ENCODE measurements at places on chromosomes 7 and 10. TPM values are rescaled to one million over a fixed set of nuclear protein-coding genes. Genes with fewer than 3 reads are reported as not detected.
A peak's percentile ranks its signal among the peaks of the same experiment; 100 is the strongest.

DNA sequence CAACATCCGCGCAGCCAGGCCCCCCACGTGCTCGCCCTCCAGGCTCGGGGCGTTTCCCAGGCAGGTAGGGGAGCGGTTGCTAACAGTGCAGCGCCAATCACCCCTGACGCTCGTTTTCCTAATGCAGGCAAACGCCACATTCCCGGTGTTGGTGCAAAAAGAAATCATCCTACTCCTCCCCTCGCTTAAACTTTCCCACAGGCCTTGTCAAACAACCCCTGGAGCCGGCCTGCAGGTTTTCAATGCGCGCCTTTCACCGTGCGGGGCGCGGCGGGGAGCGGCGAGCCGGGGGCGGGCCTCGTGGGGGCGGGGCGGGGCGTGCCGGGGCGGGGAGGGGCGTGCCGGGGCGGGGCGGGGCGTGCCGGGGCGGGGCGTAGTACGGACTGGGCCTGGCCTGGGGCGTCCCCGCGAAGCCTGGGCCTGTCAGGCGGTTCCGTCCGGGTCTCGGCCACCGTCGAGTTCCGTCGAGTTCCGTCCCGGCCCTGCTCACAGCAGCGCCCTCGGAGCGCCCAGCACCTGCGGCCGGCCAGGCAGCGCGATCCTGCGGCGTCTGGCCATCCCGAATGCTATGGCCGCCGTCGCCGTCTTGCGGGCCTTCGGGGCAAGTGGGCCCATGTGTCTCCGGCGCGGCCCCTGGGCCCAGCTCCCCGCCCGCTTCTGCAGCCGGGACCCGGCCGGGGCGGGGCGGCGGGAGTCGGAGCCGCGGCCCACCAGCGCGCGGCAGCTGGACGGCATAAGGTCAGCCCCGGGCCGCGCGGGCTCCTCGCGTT lies at the start of gene ECHDC3:
Gene ECHDC3 (plus strand): TSS at position 374 of the 770 bp plus-strand sequence. CDS start 195 bp downstream, at position 569.
- DNase-seq, result peak; percentile 78

The CALML3 gene
- total RNA-seq, result not detected

DNA sequence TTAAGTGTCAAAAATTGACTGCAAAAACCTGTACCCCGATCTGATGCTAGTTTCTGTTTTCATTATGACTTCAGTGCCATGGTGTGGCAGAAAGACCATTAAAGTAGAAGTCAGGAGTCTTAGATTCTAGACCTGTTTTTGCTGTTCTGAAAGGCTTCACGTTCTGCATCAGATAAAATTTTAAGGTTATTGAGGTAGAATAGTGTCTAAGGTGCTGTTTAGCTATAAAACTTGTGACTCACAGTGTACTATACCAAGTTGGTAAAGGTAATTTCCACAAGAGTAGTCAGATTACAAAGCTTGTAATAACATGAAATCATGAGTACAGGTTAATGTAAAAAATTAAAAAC lies 38.6 kb downstream of the ZNRF2 start:
- DNase-seq, result no peak

DNA sequence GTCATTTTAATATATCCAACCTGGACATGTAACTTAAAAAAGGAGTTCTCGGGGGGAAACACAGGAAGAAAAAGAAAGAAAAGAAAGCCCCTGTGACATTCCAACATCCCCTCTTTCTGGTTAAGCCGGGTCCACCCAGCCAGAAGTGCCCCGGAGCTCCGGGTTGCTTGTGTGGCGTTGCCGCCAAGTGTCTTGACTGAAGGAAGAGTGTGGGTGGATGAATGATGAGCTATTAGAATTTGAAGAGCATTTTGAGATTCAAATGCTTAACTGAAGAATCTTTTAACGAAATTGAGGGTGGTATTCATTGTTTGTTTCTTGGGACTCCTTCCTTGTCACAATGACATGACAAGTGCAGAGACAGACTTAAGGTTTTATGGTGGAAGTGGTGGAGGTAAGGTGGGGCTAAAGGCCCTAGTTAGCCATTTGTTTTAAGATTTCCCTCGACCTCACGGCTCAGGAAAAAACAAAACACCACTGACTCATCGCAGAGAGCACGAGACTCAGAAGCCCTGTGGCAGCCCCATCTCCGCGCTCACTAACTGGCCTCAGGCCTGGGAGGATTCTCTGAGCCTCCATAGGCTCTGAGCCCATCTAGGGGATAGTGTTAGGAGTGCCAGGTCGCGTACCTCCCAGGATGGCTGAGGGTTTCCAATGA lies 1.8 kb upstream of the GLI3 start:
- DNase-seq, result no peak

The EBLN1 gene
- total RNA-seq, result not detected

DNA sequence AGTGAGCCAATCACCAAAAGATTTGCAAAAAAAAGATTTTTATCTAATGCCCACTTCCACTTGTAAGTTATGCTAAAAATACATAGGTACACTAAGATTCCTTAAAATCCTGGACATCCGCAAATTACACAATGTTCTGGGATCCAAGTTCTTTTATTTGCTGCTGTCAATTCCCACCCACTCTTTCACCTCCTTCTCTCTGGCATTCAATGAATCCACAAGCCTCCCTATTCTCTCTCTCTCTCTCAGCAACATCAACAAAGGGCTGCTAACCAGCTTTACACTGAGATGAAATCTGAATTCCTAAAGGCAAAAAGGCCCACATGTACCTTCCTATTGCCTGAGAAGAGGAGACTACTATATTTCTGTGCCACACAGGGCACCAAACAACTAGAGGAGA lies 99.9 kb downstream of the ARMH3 start:
- no peak for DNase-seq

DNA sequence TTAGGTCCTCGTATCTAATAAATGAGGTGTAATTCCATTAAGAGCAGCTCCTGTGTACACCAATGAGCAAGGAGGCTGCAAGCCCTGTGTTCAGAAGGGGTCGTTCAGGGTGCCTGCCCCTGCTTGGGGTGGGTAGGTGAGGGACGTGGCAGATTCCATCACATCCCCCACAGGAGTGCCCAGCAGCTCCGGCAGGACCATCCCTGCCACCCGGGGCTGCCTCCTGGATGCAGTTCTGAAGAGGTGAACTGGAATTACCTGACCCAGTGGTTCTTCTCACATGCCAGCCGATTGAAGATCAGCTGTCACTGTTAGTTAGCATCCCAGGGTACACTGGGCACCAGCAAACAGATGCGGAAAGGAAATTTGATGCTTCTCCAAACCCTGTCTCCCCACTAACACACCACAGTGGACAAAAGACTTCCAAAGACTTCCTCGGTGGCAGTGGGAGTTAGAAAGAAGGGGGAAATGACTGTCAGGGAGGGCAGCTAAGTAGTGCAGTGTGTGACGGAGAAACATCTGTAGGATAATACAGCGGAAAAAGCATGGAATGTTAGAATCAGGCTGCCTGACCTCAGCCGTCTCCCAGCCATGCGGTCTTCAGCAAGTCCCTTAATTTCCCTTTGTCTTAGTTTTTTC lies 313.6 kb upstream of the ZMIZ1 start:
- no peak for DNase-seq

GRCh38 chr10:71995887-71996575 lies 31.8 kb downstream of the CHST3 start:
- no peak for DNase-seq

DNA sequence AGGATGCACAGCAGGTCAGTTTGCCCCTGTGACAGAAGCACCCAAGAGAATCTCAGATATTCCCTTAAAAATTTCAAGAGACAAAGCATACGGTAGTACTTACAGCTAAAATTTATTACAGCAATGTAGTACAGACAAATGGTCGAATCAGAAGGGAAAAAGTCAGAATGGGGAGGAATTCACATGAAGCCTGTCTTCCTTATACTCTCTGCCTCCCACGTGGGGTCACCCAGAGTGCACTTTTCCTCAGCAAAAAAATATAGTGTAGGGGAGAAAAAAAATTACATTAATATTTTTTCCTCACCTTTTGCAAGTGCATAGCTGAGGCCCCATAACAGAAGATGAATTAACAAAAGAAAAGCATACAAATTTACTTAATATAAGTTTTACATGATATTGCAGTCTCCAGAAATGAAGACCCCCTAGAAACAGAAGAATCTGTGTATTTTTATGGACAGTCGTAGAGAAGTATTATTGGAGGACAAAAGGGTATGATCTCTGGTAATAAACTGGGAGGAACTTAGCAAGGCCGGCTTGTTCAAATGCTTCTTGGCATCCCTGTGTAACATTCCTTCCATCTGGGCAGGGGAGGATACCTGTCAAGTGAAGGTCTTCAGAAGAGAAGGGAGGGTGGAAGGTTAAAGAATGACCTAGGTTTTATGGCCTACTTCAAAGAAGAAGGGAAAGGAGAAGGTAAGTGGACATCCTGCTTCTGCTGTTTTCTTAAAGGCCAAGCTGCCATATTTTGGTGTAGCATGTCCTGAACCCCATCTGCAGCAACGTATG lies 270.6 kb upstream of the MAGI2 start:
- DNase-seq, result no peak

DNA sequence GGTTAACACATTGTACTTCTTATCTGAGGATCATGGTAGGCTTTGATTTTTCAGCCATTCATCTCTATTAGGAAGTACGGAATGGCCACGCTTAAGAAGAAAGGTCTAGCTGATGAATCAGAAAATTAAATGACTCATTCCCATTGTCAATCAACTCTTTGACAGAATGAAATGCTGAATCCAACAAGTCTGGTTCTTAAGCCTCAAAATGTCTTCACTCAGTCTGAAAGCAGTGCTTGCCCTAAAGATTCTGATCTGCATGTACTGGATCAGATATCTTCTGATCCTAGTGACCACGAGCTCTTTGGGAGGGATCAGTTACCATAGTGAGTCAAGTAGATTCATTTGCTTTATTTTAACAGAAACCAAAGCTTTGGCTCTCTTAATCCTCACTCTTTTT lies 5.7 kb upstream of the CELF2 start:
- no peak for DNase-seq

DNA sequence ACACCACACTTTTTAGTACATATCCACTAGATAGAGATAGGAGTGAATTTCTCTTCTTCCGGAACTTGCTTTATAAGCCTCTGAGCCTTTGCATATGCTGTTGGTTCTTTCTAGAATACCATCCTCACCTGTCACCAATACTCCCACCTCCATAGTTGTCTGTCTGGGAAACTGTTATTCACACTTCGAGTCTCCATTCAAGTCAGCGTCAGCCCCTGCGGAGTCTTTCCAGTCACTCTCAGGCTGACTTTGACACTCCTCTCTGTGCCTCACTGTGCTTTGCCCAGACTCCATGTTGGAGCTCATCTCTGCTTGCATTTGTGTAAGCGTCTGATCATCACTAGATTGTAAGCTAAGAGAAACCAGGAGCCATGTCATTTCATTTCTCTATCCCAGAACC lies 66.5 kb upstream of the NRBF2 start:
- DNase-seq, result no peak

The GBX1 gene
- not detected for total RNA-seq

GRCh38 chr10:3853547-3854303 lies 68.7 kb upstream of the KLF6 start:
- peak; percentile 82 for DNase-seq

The HOXA9 gene
- total RNA-seq, result 25.0 TPM

The FAM25G gene
- 4.3 TPM for total RNA-seq

DNA sequence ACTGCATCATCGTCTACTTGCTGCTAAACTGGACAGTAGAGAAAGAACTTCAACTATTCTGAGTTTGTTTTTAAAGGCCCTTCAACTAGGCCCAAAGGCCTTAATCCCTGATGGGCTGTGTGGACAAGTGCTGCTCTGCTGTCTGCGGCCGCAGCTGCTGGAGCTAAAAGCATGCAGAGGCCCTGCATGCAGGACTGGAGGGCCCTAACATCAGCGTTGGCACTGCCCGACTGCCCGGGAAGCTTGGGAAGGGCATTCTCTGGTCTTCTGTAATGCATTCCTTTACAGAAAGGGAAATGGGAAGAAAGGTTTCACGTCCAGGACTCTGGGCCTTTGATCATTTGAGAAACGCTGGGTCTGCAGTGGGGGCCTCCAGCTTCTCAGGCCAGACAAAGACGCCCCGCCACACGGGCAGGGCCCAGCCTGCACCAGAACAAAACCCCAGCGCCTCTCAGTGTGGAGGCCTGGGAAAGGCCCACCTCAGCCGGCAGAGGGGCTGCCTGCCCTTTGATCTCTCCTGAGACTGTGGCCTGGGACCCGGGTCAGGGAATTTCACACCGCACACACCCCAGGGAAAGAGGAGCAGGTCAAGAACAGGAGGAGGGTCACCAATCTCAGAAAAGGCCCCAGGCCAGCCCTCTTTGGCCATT lies 229.3 kb downstream of the DNAJB6 start:
- DNase-seq, result no peak

DNA sequence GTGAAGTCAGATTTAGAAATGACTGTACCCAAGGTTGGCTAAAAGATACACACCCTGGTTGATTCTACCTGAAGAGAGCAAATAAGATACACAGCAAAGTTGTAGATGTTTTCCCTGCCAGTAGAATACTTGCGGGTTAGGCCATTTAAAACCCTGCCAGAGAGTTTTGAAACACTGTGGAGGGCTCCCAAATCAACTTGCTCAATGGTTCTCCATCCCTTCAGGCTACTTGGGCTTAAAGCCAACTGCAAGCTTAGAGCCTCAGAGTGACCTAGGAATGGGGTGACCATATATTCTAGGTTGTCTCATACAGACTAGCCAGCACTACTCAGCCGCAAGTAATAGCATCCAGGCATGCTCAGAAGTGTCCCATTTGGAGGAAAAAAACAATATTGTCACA lies 10.0 kb downstream of the CAV1 start:
- DNase-seq, result no peak

- DNase-seq, result no peak
These were observed 26.0 kb downstream of the SLIT1 start for GRCh38 chr10:97159646-97160305.

- DNase-seq, result no peak
These were observed 77.0 kb upstream of the NMT2 start for GRCh38 chr10:15245530-15245929.

DNA sequence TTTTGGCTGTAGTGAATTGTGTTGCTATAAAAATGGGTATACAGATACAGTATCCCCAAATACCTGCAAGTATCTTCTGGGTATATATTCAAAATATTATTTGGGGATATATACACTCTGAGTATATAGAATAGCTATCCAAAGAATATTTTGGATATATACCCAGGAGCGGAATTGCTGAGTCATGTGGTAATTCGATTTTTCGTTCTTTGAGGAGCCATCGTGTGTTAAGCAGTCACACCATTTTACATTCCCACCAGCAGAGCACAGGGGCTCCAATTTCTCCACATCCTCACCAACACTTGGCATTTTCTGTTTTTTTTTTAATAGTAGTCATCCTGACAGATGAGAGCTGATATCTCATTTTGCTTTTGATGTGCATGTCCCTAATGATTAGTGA lies 61.9 kb downstream of the TEX36 start:
- no peak for DNase-seq

The ADK gene
- 22.9 TPM for total RNA-seq

The ANKRD61 gene
- not detected for total RNA-seq
